ENCODE measurements at places on chromosomes 4 and X. TPM values are rescaled to one million over a fixed set of nuclear protein-coding genes. Genes with fewer than 3 reads are reported as not detected.

NDNF gene
- 0.59 TPM for total RNA-seq

HELT gene
- total RNA-seq, result not detected

YY2 gene
- total RNA-seq, result 0.59 TPM

PPP2R2C gene
- total RNA-seq, result 0.15 TPM

MAPK10 gene
- 4.0 TPM for total RNA-seq

FGFR3 gene
- total RNA-seq, result 0.84 TPM
